CD4-positive, alpha-beta T cell treated with Interleukin-6 for 4 hours (primary cell): ENCODE measurements at places on chromosomes 4 and X.

DNA sequence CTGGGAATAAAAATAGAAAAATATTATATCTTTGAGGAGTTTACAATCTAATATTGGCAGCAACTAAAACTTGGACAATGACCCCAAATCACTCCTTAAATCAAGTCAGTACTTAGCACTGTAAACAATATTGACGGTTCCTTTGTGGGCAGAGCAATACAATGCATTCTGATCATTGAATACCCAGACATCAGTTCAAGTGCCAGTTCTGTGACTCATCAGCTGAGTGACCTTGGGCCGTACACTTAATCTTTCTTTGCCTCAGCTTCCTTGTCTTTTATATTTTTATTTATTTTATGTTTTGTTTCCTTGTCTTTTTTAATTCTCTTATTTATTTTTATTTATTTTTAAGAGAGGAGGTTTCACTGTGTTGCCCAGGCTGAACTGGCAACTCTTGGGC lies 112.2 kb upstream of the ANXA3 start:
- no peak for DNase-seq

- DNase-seq: no peak
These were observed 108.0 kb upstream of the PBDC1 start for GRCh38 chrX:76064825-76065224.

DNA sequence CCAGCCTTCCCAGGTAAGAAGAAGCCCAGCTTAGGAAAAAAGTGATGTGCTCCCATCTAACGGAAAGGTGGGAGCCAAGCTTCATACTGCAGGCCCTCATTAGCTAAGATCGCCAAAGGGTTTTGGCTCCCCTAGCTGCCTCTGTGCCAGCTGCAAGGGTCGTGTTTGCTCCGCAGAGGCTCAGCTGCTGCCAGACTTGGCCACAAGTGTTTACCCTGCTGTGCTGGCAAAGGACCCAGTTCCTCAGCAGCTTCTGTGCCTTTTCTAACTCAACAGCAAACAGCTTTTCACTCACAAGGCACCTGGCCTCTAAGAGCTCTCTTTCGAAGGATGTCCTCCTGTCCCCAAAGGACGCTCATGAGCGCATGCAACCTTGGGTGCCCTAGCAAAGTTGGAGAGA lies 12.2 kb upstream of the VMA21 start:
- no peak for DNase-seq

- no peak for DNase-seq
These were observed 259.0 kb upstream of the PCDH7 start for GRCh38 chr4:30461218-30461617.

GRCh38 chrX:134444681-134445080 lies 15.3 kb upstream of the HPRT1 start:
- no peak for DNase-seq

DNA sequence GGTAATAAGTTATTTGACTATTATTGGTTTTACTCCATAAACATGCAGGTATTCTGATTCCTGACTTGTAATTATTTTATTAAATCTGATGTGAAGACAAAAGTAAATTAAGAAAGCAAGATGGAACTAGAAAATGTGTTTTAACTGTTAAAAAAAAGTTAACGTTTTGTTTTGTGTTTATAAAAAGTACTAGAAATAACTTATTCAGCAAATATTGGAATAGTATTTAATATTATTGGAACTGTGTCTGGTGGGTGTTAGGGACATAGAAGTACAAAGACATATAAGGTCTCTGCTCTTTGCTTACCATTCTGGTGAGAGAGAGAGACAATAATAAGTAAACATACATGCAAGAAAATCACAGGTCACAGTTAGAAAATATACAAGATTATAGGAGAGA lies 15.7 kb downstream of the TIFA start:
- no peak for DNase-seq
